SK-MEL-5 (cell line): ENCODE measurements at places on chromosomes 2 and 18.

- DNase-seq, result no peak
These were observed 176.3 kb downstream of the NOL4 start for GRCh38 chr18:34048423-34048822.

- no peak for DNase-seq
These were observed 208.1 kb upstream of the KLHL14 start for GRCh38 chr18:32980896-32981295.

DNA sequence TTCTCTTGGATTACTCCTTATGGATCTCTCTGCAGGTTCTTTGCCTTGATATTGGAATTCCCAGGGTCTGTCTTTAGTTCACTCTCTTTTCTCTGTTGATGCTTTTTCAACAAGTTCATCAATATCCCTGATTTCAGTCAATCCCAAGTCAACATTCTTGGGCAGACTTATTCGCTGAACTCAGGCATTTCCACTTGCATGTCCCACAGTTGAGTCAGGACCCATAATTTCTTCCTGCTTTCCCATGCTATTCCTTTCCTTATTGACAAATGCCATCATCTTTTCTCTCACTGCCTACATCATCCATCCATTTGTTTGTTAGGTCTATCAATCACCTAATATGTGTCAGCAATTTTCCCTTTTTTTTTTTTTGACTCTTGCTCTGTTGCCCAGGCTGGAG is 11.6 kb downstream of the GPD2 start:
- DNase-seq, result no peak

GRCh38 chr2:2569306-2569705 is 238.2 kb upstream of the MYT1L start:
- DNase-seq, result no peak

DNA sequence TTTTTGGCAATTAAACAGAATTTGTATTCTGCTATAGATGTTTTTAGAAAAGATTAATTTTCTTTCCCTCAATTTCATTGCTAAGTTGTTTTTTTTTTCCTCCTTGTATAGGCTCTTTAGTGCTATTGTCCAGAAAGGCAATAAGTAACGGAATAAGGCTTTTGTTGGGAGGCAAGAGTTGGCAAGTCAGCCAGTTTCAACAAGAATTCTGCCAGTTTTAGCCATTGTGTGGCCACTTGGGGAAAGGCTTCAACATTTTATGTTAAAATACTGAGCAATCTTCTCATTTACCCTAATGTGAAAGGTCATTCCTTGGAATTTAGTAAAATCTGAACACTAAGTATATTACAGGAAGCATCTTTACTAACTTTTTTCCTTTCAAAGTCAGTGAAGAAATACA is 9.6 kb downstream of the CALCRL start:
- DNase-seq, result no peak

DNA sequence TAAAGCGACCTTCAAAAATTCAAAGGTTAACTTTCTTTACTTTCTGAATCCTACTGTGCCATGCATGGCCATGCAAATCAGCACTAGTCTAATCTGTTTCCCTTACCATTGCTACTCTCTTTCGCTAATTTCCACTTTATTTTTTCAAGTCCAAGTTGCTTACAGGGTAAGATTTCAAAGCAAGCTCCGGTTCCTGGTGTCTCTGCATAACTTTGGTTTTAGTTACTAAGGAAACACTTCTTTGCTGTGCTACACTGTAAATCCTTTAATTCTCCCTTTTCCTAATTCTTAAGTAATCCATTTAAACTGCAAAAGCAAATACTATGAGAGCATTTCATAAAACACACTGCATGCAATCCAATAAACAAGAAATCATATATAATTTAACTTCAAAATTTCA is 383.5 kb upstream of the LYPD1 start:
- DNase-seq, result no peak

DNA sequence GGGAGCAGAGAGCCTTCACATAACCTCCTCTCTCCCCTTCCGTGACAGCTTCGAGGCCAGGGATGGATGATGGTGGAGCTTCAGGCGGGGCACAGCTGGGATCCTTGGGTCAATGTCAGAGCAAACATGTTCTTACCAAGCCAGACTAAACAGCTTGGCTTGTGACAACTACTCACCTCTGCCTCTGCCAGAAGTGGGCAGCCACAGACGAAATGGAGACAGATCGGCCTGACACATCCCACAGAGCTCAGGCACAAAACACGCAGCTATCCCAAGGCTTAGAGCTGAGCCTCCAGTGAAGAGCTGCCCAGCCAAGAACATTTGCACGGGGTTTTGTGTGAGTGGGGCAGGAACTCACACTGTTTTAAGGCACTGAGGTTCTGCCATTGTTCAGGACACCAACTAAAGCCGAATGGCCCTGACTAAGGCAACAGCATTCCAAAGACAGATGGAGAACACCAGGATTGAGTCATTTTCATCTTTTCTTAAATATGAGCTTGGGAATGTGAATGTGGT is 12.8 kb downstream of the PXDN start:
- DNase-seq, result no peak

- DNase-seq, result no peak
These were observed 6.5 kb downstream of the HNRNPLL start for GRCh38 chr2:38596229-38596628.

DNA sequence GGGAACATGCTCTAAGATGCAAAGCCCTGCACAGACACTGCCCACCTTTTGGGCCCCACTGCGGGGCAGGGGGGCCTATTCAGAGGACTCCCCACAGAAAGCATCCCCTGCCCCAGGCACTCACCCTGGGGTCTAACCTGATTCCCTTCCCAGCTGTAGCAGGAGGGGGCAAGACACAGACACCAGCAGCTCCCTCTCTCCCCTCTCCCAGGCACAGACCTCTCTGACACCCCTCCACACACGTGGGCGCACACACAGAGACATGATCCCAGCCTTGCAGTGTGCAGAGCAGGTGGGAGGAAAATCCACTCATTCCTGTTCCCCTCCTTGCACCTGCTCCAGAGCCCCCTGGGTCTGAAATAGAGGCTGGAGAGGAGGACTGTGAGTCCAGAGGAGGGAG is 10.7 kb downstream of the TNS1 start:
- DNase-seq, result no peak

- DNase-seq, result no peak
These were observed 176.8 kb downstream of the LOXHD1 start for GRCh38 chr18:46480226-46480625.

GRCh38 chr2:73112913-73113854 is at the start of gene RAB11FIP5:
RAB11FIP5 (minus strand) TSS chr2:73112948; CDS start chr2:73112777, 171 bp downstream.
- peak; percentile 69 for DNase-seq
